ENCODE measurements at places on chromosomes 11 and 22. TPM values are rescaled to one million over a fixed set of nuclear protein-coding genes. Genes with fewer than 3 reads are reported as not detected.

NCF4 gene
- total RNA-seq: not detected

SLC16A8 gene
- total RNA-seq: 1.6 TPM

TOLLIP gene
- 25.4 TPM for total RNA-seq

RASSF10 gene
- total RNA-seq: not detected

RIMBP3B gene
- 0.09 TPM for total RNA-seq

CD248 gene
- total RNA-seq: 193 TPM

OR6T1 gene
- total RNA-seq: not detected

PNPLA3 gene
- total RNA-seq: 2.9 TPM

LIMK2 gene
- total RNA-seq: 51.5 TPM

TP53I11 gene
- 27.4 TPM for total RNA-seq

RAG2 gene
- not detected for total RNA-seq

CRYBA4 gene
- not detected for total RNA-seq

CDKN1C gene
- 4.2 TPM for total RNA-seq

PRR33 gene
- total RNA-seq: not detected

CALCA gene
- total RNA-seq: not detected

SLC17A6 gene
- total RNA-seq: not detected

CFAP300 gene
- total RNA-seq: 12.7 TPM

EFCAB6 gene
- 2.7 TPM for total RNA-seq

CARNS1 gene
- total RNA-seq: 0.16 TPM

HBG2 gene
- not detected for total RNA-seq

RIMBP3C gene
- 0.63 TPM for total RNA-seq

GNAZ gene
- total RNA-seq: 1.3 TPM

CHRNA10 gene
- total RNA-seq: 1.1 TPM

OVOL1 gene
- not detected for total RNA-seq

All from fibroblast of the aortic adventitia (primary cell).